Activated CD4-positive, alpha-beta T cell treated with anti-CD3 and anti-CD28 coated beads, Interleukin-2, amount 10 ng/mL, durations not matched to agents 7 days and 5 days (primary cell): ENCODE measurements at places on chromosomes 11 and 22. TPM values are rescaled to one million over a fixed set of nuclear protein-coding genes. Genes with fewer than 3 reads are reported as not detected.
A peak's percentile ranks its signal among the peaks of the same experiment; 100 is the strongest.

GRCh38 chr11:56911312-56911711 is 77.4 kb upstream of the OR5AK2 start:
- H3K36me3 ChIP-seq: no peaks in the 10 kb centered on the region
- no peaks in the 10 kb centered on the region for H3K4me1 ChIP-seq
- no peaks in the 10 kb centered on the region for H3K27me3 ChIP-seq
- no peak overlapping the region for H3K4me3 ChIP-seq
- no peak overlapping the region for H3K27ac ChIP-seq

GRCh38 chr11:46834821-46835220 is 11.3 kb downstream of the CKAP5 start:
- no peak for DNase-seq
- no peaks in the 10 kb centered on the region for H3K27me3 ChIP-seq
- no peak overlapping the region for H3K4me3 ChIP-seq
- H3K36me3 ChIP-seq: peaks cover 14% of the 10 kb centered on the region
- peak overlapping the region; percentile 13 for H3K27ac ChIP-seq
- H3K4me1 ChIP-seq: peaks cover 16% of the 10 kb centered on the region

GRCh38 chr11:2779499-2779980 is 79.7 kb upstream of the KCNQ1OT1 start:
- H3K4me3 ChIP-seq: no peak overlapping the region
- H3K36me3 ChIP-seq: no peaks in the 10 kb centered on the region
- no peak for DNase-seq
- peaks cover 2% of the 10 kb centered on the region for H3K27me3 ChIP-seq
- peaks cover 6% of the 10 kb centered on the region for H3K4me1 ChIP-seq

DEUP1 gene
- not detected for total RNA-seq

BDNF gene
- total RNA-seq: not detected

DNA sequence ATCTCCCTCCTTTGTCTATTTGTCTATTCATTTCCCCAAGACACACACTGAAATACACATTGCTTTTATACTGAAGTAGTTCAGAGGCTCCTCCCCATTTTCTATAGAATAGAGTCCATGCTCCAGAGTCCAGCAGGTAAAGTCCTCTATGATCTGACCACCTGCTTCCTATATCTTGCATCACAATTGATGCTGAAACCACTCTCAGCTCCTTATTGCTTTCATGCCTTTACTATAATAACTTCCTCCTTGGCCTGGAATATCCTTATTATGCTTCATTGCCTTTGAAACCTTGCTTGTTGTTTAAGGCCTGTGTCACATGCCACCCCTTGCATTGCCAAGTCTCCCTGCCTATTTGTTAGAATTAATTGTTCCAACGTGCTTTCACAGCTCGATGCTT is 12.6 kb downstream of the OR6Q1 start:
- H3K4me3 ChIP-seq: no peak overlapping the region
- H3K4me1 ChIP-seq: no peaks in the 10 kb centered on the region
- H3K27ac ChIP-seq: no peak overlapping the region
- no peak for DNase-seq
- H3K27me3 ChIP-seq: no peaks in the 10 kb centered on the region

SHANK3 gene
- total RNA-seq: 0.02 TPM

- peak; percentile 22 for DNase-seq
- H3K4me3 ChIP-seq: no peak overlapping the region
- H3K36me3 ChIP-seq: no peaks in the 10 kb centered on the region
- peaks cover 28% of the 10 kb centered on the region for H3K4me1 ChIP-seq
- H3K27me3 ChIP-seq: no peaks in the 10 kb centered on the region
- no peak overlapping the region for H3K27ac ChIP-seq
Measured at GRCh38 chr11:72141066-72141465, 5.5 kb downstream of the FOLR3 start.

DNA sequence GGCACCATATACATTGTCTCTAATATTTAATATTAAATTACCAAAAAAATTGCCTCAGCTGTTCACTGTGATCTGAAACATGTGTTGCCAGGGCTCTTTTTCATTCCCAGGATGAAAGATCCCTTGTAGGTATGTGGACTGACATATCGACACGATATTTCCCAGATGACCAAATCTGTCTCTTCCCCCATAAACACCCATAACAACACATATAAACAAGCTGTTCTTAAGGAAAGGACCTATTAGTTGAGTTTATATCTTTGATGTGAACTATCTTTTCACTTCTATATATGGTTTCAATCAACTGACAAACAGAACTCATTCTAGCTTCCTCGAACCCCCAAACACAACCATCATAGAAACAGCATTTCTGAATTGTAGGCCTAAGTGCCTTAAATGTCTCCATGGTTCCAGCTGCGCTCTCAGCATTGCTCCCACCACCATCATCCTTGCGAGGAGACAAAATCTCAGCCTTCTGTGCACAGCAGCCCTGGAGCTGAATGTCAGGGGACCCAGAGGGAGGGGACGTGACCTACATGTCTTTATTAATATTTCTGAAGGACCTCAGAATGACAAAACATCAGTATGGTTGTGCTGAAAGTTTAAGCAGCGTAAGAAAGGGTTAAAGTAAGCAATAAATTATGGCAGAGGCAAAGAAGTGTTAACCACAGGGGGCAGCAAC is 67.0 kb downstream of the ETS1 start:
- DNase-seq: no peak
- H3K4me3 ChIP-seq: peak overlapping the region; percentile 96
- peaks cover 63% of the 10 kb centered on the region for H3K36me3 ChIP-seq
- H3K27ac ChIP-seq: peak overlapping the region; percentile 93
- H3K27me3 ChIP-seq: no peaks in the 10 kb centered on the region

DGCR2 gene
- 39.0 TPM for total RNA-seq

KCNQ1 gene
- total RNA-seq: 24.3 TPM

DNA sequence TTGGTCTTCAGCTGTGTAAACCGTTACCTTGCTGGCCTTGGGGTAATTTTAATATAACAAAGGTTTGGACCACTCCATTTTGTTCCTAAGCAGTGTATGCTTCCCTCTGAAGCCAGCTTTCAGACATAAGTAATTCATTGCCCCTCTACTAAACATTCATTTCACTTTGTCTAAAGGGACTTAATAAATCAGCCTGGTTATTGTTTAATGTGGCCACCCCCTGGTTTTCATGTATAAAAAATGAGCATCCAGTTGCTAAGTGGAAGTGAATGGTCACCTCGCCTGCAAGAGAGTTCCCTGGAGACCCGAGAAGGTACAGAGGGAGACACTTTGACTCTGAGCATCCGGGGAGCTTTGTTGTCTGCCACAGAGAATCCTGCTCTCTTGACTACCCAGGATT is 3.9 kb downstream of the ABTB2 start:
- no peaks in the 10 kb centered on the region for H3K36me3 ChIP-seq
- no peak for DNase-seq
- H3K4me1 ChIP-seq: peaks cover 14% of the 10 kb centered on the region
- peaks cover 37% of the 10 kb centered on the region for H3K27me3 ChIP-seq
- H3K4me3 ChIP-seq: no peak overlapping the region

DNA sequence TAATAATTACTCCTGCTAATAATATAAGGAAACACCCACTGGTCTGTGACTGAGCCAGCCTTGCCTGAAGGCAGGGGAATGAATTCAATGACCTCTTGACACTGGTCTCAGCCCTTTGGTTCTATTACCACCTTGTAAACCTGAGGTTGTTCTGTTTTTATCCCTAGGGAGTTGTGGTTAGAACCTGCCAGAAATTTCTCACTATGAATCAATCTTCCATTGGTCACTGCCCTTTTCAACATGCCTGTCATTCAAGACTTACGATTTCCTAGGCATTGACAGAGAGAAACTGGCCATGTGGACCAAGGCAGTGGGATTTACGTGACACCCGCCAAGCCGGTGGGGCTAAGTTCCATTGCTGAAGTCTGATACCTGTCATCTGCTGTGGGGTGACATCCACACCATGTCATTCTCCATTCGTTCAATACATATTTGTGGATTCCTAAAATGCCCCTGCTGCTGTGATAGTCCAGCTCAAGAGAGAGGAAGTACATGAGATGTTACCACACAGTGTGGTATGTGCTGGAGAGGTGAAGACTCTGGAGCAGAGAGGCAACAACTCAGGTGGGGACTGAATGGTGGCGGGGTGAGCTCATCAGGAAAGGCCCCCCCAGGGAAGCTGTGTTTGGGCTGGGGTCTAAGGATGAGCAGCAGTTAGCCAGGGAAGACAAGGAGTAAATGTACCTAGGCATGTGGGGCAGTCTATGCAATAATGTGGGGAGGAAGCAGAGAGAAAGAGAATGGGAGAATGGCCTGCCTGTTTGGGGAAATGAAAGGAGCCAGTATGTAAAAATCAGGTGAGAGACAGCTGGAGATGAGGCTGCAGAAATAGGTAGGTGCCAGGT is 15.2 kb upstream of the EHF start:
- H3K27me3 ChIP-seq: peaks cover 3% of the 10 kb centered on the region
- no peak overlapping the region for H3K4me3 ChIP-seq
- no peak for DNase-seq
- H3K27ac ChIP-seq: no peak overlapping the region
- no peaks in the 10 kb centered on the region for H3K36me3 ChIP-seq

GRCh38 chr22:28247136-28247535 is 328.1 kb upstream of the PITPNB start:
- no peaks in the 10 kb centered on the region for H3K36me3 ChIP-seq
- no peak for DNase-seq
- H3K4me1 ChIP-seq: no peaks in the 10 kb centered on the region
- no peaks in the 10 kb centered on the region for H3K27me3 ChIP-seq
- H3K4me3 ChIP-seq: no peak overlapping the region

DNA sequence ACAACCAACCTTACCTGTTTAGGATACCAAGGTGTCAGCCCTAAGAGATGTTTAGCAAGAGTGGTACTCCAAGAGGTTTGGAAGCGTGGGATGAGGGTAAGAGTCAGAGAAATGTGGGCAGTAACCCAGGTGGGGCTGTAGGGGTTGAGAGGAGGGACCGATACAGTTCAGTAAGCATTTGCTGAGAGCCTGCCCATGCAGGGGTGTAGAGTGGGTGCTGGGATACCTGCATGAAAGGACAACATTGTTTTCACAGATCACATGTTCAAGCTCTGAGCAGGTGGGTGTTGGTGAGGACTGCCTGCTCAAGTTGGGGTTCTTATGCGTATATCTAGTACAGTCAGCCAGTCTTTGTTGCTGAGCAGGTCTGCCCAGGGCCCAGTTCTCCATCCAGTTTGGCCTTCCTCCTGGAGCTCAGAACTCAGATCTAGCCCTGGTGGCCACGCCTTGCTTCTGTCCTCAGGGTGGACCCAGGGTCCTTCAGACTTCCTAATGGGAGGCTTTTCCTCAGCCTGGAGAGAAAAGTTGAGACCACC is 14.8 kb downstream of the PPFIBP2 start:
- DNase-seq: no peak
- no peak overlapping the region for H3K4me3 ChIP-seq
- H3K4me1 ChIP-seq: peaks cover 77% of the 10 kb centered on the region

KCNJ5 gene
- total RNA-seq: not detected
